ENCODE measurements at places on chromosomes 3 and 15.
A peak's percentile ranks its signal among the peaks of the same experiment; 100 is the strongest.

DNA sequence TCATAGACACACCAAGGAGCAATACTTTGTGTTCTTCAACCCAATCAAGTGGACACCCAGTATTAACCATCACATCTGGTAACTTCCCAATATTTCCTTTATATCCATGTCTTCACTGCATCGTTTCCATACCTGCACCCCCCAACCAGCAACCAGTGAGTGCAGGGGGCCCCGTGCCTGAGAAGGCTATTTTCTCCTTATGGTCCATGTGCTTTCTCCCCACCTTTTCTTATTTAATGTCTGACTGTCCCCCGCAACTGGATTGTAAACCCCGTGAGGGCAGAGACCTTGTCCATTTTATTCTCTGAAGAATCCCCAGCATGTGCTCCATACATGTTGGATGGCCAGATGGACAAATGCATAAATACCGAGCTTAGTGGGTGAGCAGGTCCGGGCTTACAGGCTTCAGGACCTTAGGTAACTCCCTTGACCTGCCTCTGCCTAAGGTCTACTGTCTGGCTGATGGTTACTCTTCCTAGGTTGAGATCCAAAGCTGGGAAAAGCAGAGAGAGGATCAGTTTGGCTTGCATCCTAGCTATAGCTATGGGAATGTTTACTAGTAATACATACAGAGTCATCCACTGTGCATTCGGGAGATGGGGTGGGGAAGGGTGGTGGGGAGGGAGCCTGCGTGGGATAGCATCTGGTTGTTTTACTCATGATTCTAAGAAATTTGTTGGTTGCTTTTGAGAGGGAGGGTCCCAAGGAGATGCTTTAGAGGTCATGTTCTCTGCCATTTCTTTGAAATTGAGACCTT, 41.5 kb downstream of the PXYLP1 start:
- no peak for DNase-seq

DNA sequence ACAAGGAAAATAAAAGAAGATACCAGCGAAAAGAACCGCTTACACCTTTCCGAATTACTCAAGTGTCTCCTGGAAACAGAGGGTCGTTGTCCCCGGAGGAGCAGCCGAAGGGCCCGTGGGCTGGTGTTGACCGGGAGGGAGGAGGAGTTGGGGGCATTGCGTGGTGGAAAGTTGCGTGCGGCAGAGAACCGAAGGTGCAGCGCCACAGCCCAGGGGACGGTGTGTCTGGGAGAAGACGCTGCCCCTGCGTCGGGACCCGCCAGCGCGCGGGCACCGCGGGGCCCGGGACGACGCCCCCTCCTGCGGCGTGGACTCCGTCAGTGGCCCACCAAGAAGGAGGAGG, 325 bp downstream of the ALCAM start:
- DNase-seq = peak; percentile 69

GRCh38 chr3:123104550-123104949, 37.7 kb downstream of the PDIA5 start:
- DNase-seq = no peak

DNA sequence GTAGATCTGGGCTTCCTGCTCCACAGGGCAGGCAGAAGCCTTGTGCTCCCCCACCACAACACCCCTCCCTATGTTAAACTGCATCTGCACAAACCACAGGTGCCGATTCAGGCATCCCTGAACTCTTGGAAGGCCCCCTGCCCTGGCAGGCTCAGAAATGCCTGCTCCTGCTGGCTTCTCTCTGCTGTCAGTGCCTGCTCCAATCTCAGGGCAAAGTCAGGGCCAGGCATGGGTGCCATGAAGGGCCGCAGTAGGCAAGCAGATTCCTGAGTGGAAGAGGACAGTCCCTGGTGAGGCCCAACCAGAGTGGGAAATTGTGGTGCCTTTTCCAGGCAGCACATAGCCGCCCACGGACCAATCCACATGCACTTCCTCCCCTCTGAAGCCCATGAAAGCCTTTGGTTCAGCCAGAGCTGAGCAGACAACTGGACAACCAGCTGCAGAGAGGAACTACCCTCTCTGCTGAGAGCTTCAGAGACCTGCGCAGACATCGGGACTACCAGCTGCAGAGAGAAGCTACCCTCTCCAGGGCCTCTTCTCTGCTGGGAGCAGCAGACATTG, 13.6 kb downstream of the PRR20G start:
- DNase-seq = no peak

DNA sequence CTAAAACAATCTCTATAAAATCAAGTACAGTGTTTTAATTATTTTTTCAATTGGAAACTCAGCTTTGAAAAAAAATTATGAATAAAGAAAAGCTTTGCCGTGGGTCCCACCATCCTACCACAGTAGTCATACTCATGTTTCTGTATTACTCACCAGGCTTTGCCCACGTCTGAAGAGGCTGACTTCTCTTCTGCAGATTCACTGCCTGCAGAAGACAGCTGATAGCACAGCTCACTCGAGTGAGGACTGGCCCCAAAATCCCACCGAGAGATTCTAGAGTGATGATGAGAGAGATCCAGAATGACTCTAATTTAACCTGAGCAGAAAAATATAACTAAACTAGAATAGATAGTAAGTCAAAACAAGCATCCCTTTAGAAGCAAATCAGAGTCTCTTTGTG, 11.9 kb downstream of the C2CD4B start:
- DNase-seq = no peak

DNA sequence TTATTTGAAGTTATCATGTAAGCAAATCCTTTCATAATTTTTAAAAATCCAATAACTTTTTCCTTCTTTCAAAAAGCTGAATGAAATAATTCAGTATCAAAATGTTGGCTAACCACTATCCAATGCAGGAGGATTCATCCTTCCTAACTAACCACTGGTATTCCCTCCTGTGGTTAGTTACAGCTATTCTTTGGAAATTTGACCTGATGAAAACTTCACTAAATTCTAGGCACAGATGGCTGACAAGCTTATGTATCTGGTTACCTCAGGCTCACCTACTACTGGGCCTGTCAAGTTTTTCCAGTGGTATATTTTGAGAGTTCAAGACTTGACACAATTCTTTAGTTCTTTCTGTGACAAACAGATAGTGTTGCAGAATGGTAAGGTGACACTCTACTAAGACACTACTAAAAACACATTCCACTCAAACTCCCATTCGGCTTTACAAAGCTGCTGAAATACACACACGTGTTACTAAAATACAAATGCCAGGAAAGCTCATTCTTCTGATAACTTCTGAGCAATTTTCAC, 15.8 kb downstream of the NPTN start:
- DNase-seq = no peak

DNA sequence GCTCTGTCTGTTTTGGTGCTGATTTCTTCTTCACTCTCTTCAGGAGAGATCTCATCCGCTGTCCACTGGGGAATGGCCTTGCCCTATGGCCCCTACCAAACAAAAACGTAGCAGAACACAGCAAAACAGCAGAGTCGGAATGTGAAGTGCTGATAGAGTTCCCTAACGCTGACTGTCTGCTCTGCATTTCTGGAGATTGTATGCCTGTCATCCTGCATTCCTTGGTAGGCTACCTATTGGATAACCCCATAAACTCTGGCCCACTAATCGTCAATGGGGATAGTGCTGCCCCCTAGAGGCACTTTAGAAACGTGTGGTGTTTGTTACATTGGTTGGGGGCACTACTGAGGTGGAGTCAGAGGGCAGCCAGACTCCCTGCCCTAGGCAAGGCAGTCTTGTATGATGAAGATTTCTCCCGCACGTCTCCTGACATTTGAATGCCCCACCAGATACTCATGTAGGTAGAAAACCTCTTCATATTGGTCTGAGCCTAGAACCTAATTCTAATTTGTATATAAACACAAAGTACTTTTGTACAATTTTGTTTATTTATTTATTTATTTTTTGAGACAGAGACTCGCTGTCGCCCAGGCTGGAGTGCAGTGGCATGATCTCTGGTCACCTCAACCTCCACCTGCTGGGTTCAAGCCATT, 15.6 kb upstream of the MAGEF1 start:
- no peak for DNase-seq

DNA sequence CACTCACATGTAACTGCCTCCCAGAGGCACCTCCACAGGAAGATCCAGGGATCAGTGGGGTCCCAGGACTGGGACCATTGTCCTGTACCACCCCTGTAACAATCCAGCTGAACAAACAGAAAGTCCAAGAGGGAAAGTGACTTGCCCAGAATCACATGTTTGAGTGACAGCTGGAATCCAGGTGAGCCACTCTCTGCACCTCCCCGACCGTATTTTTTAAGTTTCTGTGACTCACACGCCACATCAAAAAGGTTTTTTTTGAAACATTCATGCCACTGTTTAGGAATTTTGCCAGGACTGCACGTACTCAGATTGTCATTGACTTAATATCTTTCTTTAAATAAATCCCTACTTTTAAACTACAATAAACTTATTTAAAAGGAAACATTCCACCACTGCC, 9.8 kb upstream of the SLC6A1 start:
- no peak for DNase-seq

- DNase-seq = no peak
These were observed 59.5 kb upstream of the RYK start for GRCh38 chr3:134309987-134310700.

All from Right ventricle myocardium inferior (tissue), 1 donor.